Neural progenitor cell (in vitro differentiated cells): ENCODE measurements at places on chromosomes 1 and 21.

DNA sequence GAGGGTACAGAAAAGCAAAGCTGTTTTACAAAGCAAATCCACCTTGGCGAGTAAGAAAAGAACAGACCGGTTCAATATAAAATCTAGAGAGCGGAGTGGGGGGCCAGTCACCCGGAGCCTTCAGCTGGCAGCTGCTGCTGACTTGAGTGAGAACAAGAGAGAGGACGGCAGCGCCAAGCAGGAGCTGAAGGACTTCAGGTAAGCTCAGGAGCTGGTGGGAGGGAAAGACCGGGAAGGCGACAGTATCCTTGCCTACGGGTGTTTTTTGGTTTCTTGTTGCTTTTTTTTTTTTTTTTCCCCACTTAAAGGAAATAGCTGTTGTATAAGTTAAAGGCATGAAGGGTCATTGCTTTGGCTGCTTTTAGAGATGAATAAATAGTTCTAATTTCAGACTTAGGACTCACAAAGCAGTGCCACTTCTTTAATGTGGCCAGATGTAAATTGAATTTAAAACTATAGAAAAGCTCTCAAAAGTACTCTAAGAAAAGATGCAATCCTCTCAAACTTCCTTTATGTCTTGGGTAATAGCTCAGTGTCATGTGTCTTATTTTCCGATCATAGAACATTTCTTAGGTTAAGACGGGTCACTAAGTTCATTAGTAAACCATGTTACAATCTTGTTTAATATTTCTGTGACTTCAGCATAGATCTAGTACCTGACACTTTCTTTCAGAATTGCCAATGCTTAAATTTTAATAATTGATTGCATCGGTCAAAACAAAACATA lies 82.8 kb downstream of the PRDM2 start:
- H3K36me3 ChIP-seq, result peaks cover 6% of the 10 kb centered on the region
- H3K4me1 ChIP-seq, result no peaks in the 10 kb centered on the region
- DNase-seq, result no peak
- H3K4me3 ChIP-seq, result no peak overlapping the region
- no peaks in the 10 kb centered on the region for H3K27me3 ChIP-seq
- H3K27ac ChIP-seq, result no peak overlapping the region

- H3K36me3 ChIP-seq, result no peaks in the 10 kb centered on the region
- H3K27me3 ChIP-seq, result no peaks in the 10 kb centered on the region
- H3K4me3 ChIP-seq, result no peak overlapping the region
- no peak overlapping the region for H3K27ac ChIP-seq
- no peak for DNase-seq
Measured at GRCh38 chr1:4315202-4315601, 339.2 kb upstream of the AJAP1 start.

DNA sequence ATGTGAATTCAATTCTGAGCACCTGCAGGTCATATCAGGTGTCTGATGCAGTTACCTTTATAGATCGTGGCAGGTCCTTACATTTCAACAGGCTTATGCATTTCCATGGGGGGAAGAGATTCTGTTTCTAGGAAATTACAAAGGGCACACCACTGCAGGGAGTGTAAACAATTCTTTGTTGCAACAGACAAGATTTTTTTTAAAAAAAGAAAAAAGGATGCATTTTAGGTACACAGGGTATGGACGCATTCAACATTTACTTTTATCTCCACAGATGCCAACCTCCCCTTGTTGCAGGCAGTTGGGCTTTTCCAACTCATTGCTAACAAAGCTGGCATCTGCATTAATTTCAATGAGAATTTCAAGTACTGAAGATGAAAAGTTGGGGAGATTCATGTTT lies 13.5 kb upstream of the TEKT2 start:
- H3K4me1 ChIP-seq, result peaks cover 8% of the 10 kb centered on the region
- H3K4me3 ChIP-seq, result no peak overlapping the region
- DNase-seq, result no peak
- no peaks in the 10 kb centered on the region for H3K27me3 ChIP-seq
- H3K27ac ChIP-seq, result no peak overlapping the region

- peaks cover 11% of the 10 kb centered on the region for H3K4me1 ChIP-seq
- no peaks in the 10 kb centered on the region for H3K36me3 ChIP-seq
- no peak overlapping the region for H3K27ac ChIP-seq
- DNase-seq, result no peak
Measured at GRCh38 chr1:64955097-64956009, 11.0 kb downstream of the JAK1 start.

GRCh38 chr21:37463083-37463801 lies 96.7 kb downstream of the DYRK1A start:
- DNase-seq, result peak; percentile 37
- H3K36me3 ChIP-seq, result no peaks in the 10 kb centered on the region
- no peak overlapping the region for H3K27ac ChIP-seq

DNA sequence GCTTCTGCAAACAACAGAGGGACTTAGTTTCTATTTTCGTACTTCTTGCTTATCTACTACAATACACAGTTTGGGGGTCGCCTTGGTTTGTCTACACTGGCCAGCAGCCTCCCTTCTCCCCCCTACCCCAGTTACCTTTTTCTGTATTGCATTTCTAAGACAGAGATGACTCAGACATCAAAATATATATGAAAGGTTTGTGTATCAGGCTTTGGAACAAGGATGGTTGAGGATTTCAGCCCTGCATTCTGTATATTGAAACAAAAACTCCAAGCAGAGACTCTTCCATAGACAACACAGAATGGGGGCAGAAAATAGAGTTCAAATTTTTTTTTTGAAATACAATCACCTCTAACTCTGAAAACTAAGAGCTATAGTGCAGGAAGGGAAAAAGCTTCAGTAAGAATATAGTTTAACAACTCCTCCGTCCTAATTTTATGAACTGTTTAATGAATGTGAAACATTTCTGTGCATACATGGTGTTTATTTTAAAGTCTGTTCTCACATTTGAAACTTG lies 1.9 kb downstream of the SAMD13 start:
- peaks cover 40% of the 10 kb centered on the region for H3K4me1 ChIP-seq
- no peak overlapping the region for H3K27ac ChIP-seq
- peak overlapping the region; percentile 26 for H3K4me3 ChIP-seq
- DNase-seq, result no peak
- H3K27me3 ChIP-seq, result no peaks in the 10 kb centered on the region

DNA sequence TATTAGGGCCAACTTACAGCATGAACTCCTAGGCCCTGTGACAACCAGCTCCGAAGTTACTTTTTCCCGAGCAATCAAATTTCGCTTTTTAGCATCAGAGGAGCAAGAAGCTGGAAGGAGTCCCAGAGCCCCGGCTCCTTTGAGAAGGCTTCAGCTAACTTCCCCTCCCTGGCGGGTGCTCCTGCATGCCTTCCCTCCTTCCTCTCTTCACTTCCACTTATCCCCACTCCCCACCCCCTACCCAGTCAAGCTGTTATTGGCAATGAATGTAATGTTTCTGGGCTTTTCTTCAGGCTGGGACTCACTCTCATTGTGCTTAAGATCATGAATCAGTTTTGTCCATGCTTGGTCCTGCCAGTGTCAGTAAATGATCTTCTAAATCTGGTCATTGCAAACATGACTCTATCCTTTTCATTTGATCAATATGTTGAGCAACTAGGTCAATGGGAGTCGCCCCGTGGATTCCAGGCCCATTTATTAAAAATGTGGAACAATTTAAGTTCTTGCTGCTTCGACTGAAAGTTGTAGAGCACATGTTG lies 94.5 kb upstream of the TSPAN2 start:
- no peak for DNase-seq
- no peaks in the 10 kb centered on the region for H3K27me3 ChIP-seq
- no peak overlapping the region for H3K27ac ChIP-seq
- no peak overlapping the region for H3K4me3 ChIP-seq
- no peaks in the 10 kb centered on the region for H3K4me1 ChIP-seq
- no peaks in the 10 kb centered on the region for H3K36me3 ChIP-seq

GRCh38 chr1:89589515-89589914 lies 43.4 kb upstream of the LRRC8C start:
- no peak for DNase-seq
- peaks cover 5% of the 10 kb centered on the region for H3K36me3 ChIP-seq
- no peak overlapping the region for H3K27ac ChIP-seq
- H3K27me3 ChIP-seq, result no peaks in the 10 kb centered on the region
- H3K4me3 ChIP-seq, result no peak overlapping the region

DNA sequence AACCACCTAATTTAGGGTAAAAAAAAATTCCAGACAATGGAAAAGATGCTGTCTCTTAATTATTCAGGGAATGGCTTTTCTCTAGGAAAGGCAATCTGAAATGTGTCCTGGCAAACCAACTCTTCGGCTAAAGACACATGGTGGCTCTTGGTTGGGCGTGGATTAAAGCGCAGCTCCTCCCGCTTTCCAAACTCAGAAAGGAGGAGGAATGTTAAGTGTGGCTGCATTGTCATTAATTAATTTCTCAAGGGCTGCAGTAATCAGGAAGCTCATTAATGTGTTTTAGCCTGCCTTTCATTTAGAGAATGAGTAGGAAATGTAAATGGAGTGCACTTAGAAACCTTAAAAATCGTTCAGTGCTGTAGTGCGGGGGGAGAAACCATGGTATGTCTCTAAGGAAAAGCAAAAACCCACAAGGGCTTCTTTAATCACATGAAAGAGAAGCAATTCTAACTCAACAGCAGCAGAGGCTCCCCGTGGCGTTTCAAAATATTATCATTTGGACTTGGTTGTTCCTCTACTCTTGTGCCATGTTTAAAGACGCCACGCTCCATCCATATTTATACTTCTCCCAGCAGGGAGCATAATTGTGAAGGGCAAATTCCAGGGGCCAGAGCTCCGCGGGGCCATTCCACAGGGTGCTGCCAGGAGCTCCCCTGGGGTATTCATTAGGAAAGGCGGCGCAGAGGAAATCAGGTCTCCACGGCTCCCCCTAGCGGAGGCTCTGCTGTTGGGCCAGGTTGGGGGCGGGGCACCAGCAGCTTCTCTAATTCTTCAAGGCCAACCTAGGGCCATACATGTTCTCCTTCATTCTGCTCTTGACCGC lies 91.9 kb upstream of the SSX2IP start:
- H3K27ac ChIP-seq, result no peak overlapping the region
- DNase-seq, result peak; percentile 77
- no peak overlapping the region for H3K4me3 ChIP-seq
- no peaks in the 10 kb centered on the region for H3K36me3 ChIP-seq
- H3K4me1 ChIP-seq, result no peaks in the 10 kb centered on the region
- no peaks in the 10 kb centered on the region for H3K27me3 ChIP-seq

- H3K4me3 ChIP-seq, result no peak overlapping the region
- H3K27me3 ChIP-seq, result no peaks in the 10 kb centered on the region
- DNase-seq, result no peak
- H3K36me3 ChIP-seq, result no peaks in the 10 kb centered on the region
- H3K27ac ChIP-seq, result no peak overlapping the region
Measured at GRCh38 chr1:86542631-86543030, 4.2 kb upstream of the CLCA4 start.

DNA sequence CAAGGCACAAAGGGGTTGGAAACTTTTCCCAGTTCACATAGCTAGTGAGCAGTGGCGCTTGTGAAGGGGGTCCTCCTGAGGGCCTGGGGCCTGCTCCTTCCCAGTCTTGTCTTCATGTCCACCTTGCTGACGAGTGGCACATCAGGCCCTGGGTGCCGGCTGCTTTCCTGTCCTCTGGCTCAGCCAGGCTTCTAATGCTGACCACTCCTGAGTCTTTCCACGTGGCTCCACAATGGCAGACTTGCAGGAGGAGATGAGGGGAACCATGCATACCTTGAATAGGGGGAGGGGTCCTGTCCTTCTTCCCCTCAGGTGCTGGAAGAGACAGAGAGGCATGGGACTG lies 38.7 kb downstream of the MAPKAPK2 start:
- no peak for DNase-seq
- no peak overlapping the region for H3K27ac ChIP-seq
- peaks cover 13% of the 10 kb centered on the region for H3K4me1 ChIP-seq
- H3K36me3 ChIP-seq, result no peaks in the 10 kb centered on the region

- no peaks in the 10 kb centered on the region for H3K4me1 ChIP-seq
- no peaks in the 10 kb centered on the region for H3K27me3 ChIP-seq
- no peaks in the 10 kb centered on the region for H3K36me3 ChIP-seq
- no peak for DNase-seq
- no peak overlapping the region for H3K27ac ChIP-seq
- H3K4me3 ChIP-seq, result no peak overlapping the region
Measured at GRCh38 chr1:19036041-19036812, 79.8 kb upstream of the IFFO2 start.

- peaks cover 7% of the 10 kb centered on the region for H3K4me1 ChIP-seq
- peak within 1 kb of the TSS; percentile 39 for H3K27ac ChIP-seq
- H3K36me3 ChIP-seq, result no peaks in the 10 kb centered on the region
- H3K27me3 ChIP-seq, result no peaks in the 10 kb centered on the region
- H3K4me3 ChIP-seq, result peak within 1 kb of the TSS; percentile 92
Measured at GRCh38 chr1:1374929-1375662, at the start of gene AURKAIP1. TSS of gene AURKAIP1 (minus strand) at chr1:1375207. CDS start at chr1:1374756, 451 bp downstream.

DNA sequence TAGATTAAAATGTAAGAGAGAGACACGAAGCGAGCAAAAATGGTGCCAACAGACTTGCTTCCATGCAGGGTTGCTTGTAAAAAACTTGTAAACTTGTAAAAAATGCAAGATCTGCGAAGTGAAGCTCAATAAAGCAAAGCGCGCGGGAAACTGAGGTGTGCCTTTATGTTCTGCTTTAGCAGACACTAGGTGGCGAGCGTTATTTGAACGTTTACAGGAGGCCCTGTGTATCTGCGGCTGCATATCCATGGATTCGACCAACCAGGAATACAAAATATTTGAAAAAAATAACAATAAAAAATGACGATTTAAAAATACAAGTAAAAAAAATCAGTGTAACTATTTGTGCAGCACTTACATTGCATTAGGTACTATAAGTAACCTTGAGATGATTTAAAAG lies 1.5 kb downstream of the UBE2G2 start:
- H3K4me3 ChIP-seq, result peak overlapping the region; percentile 90
- H3K36me3 ChIP-seq, result peaks cover 10% of the 10 kb centered on the region
- H3K27ac ChIP-seq, result no peak overlapping the region
- peak; percentile 52 for DNase-seq

- H3K27ac ChIP-seq, result no peak overlapping the region
- H3K4me1 ChIP-seq, result no peaks in the 10 kb centered on the region
- no peaks in the 10 kb centered on the region for H3K36me3 ChIP-seq
- H3K4me3 ChIP-seq, result no peak overlapping the region
- DNase-seq, result no peak
Measured at GRCh38 chr1:187665483-187665882, 836.7 kb downstream of the PLA2G4A start.

DNA sequence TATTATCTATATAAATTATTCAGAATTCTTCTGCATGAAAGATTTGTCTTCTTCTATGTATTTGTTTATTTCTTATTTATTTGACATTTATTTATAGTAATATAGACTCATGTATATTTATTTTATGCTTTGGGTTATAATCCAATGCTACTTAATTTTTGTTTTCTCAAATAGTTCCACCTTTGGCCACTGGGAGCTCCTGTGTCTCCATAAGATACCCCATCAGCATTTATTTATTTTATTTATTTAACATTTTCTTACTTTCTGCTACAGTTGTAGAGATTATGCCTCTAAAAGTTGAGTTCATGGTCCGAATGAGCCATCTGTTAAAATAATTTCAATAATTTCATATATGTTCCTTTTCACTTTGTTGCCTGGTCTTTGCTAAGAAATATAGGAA lies 289.4 kb downstream of the ADGRL2 start:
- H3K4me1 ChIP-seq, result no peaks in the 10 kb centered on the region
- H3K4me3 ChIP-seq, result no peak overlapping the region
- DNase-seq, result no peak
- H3K27ac ChIP-seq, result no peak overlapping the region
- H3K36me3 ChIP-seq, result no peaks in the 10 kb centered on the region
- H3K27me3 ChIP-seq, result no peaks in the 10 kb centered on the region

- H3K4me1 ChIP-seq, result peaks cover 25% of the 10 kb centered on the region
- H3K36me3 ChIP-seq, result no peaks in the 10 kb centered on the region
- no peak overlapping the region for H3K4me3 ChIP-seq
- no peak overlapping the region for H3K27ac ChIP-seq
- no peaks in the 10 kb centered on the region for H3K27me3 ChIP-seq
- no peak for DNase-seq
Measured at GRCh38 chr1:58324558-58324957, 222.0 kb downstream of the OMA1 start.

GRCh38 chr1:81125672-81126071 lies 675.1 kb upstream of the ADGRL2 start:
- H3K4me1 ChIP-seq, result no peaks in the 10 kb centered on the region
- DNase-seq, result no peak
- H3K36me3 ChIP-seq, result no peaks in the 10 kb centered on the region
- H3K27me3 ChIP-seq, result no peaks in the 10 kb centered on the region
